ENCODE measurements at places on chromosomes 1 and 21.

DNA sequence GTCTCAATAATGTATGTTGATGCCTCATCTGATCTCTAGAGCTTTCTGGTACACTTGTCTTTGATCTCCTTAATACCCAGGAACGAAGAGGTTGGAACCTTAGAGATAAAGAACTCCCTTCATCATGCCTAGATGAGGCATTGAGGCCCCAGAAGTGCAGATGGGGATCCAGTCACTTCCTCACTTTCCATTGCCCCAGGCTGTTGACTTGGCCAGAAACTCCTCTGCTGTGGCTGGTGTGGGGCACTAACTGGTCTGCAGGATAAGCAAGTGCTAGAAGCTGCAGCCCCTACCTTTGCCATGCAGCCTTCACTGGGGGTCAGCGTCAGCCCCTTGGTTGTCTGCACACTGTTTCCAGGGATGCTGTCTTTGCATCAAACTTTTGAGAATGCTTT lies 49.9 kb downstream of the STUM start:
- no peak for DNase-seq

DNA sequence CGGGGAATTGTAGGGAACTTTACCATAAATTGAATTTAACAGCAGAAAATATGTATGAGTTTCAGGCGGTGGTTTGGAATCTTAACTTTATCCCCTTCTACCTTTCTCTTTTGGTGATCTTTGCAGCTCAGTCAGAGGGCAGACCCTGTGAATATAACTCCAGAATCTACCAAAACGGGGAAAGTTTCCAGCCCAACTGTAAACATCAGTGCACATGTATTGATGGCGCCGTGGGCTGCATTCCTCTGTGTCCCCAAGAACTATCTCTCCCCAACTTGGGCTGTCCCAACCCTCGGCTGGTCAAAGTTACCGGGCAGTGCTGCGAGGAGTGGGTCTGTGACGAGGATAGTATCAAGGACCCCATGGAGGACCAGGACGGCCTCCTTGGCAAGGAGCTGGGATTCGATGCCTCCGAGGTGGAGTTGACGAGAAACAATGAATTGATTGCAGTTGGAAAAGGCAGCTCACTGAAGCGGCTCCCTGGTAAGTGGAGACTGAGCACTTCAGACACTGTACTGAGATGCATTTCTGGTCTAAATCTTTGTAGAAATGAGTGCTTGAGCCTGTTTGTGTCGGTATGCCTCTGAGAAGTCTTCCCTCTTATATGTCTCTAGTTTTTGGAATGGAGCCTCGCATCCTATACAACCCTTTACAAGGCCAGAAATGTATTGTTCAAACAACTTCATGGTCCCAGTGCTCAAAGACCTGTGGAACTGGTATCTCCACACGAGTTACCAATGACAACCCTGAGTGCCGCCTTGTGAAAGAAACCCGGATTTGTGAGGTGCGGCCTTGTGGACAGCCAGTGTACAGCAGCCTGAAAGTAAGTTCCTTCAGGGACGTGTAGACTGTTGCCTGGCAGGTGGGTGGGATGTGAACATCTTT lies 1.5 kb downstream of the CCN1 start:
- no peak for DNase-seq

- peak; percentile 94 for DNase-seq
Observed at GRCh38 chr1:58784758-58785441, 1.1 kb upstream of the JUN start.

GRCh38 chr1:18921516-18922251 lies 19.3 kb upstream of the ALDH4A1 start:
- no peak for DNase-seq

- DNase-seq = no peak
Observed at GRCh38 chr1:176225911-176226310, 18.8 kb upstream of the COP1 start.

DNA sequence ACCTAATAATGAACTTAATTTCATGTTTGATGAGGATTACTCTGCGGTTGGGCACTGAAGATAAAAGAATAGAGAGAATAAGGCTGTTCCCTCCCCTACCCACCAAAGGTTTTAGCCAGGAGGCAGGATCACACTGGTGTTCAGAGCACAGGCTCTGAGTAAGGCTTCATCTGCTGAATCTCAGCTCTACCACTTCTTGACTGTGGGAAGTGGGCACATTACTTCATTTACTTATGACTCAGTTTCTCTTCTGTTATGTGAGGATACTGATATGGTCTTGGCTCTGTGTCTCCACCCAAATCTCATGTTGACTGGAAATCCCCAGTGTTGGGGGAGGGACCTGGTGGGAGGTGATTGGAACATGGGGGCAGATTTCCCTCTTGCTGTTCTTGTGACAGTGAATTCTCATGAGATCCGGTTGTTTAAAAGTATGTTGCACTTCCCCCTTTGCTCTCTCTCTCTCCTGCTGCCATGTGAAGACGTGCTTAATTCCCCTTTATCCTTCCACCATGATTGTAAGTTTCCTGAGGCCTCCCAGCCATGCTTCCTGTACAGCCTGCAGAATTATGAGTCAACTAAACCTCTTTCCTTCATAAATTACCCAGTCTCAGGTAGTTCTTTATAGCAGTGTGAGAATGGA lies 79.7 kb downstream of the SMYD2 start:
- DNase-seq = no peak

DNA sequence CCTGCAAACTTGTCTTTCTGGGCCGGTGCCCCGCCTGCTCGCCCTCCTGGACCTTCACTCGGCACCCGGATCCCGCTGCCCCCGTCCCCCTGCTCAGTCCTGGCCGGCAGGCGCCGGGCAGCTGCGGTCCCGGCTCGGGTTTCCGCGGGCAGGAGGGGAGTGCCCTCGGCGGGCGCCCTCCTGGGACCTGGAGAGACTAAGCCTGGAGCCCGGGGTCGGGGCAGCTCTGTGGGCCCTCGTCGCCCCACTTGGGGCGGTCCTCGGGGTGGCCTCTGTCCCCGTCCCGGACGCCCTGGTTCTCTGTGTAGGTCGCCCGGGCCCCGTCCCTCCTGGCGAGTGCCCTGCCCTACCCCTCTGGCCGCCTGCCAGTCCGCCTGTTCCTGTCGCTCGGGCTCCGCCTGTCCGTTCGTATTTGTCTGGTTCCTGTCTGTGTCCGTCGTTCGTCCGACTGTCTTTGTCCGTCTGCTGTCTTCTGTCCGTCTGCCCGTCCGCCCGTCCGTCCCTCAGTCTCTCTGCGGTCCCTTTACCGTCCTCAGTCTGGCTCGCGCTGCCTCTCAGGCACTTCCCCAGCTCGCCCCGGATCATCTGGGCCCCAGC lies 490 bp downstream of the SERINC2 start:
- peak; percentile 27 for DNase-seq

GRCh38 chr1:100747771-100748170 lies 28.2 kb downstream of the VCAM1 start:
- DNase-seq = no peak

All from CD4-positive, alpha-beta T cell treated with Interleukin-4 for 1 hour (primary cell).